ENCODE measurements at places on chromosomes 1 and 21. TPM values are rescaled to one million over a fixed set of nuclear protein-coding genes. Genes with fewer than 3 reads are reported as not detected.

ANKRD45 gene
- total RNA-seq = 0.32 TPM

KCNQ4 gene
- 3.6 TPM for total RNA-seq

AMY1A gene
- total RNA-seq = not detected

KLHDC9 gene
- total RNA-seq = 10.7 TPM

- no peak for DNase-seq
Measured at GRCh38 chr1:61452176-61453035, 272.5 kb downstream of the TM2D1 start.

GRCh38 chr1:62426237-62426636 lies 10.6 kb upstream of the USP1 start:
- DNase-seq = no peak

DNA sequence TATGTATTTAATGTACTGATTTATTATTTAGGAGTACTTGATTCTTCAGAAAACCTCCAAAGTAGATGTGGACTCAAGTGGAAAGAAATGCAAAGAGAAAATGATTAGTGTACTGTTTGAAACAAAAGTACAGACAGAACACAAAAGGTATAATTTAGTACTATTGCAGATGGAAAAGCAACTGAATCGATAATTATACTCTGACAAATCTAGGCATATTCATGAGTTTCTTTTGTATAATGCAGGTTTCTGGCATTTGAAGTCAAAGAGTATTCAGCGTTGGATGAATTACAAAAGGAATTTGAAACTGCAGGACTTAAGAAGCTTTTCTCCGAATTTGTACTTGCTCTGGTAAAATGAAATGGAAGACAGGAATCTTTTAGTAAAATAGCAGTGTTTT lies 12.5 kb downstream of the RWDD3 start:
- no peak for DNase-seq

Measured in cardiac septum (tissue), 1 donor.